ENCODE measurements at places on chromosomes 16 and 17.
A peak's percentile ranks its signal among the peaks of the same experiment; 100 is the strongest.

- DNase-seq: no peak
Observed at GRCh38 chr16:14106457-14106856, 35.3 kb downstream of the MRTFB start.

GRCh38 chr17:14123619-14124278, 54.4 kb downstream of the COX10 start:
- no peak for DNase-seq

DNA sequence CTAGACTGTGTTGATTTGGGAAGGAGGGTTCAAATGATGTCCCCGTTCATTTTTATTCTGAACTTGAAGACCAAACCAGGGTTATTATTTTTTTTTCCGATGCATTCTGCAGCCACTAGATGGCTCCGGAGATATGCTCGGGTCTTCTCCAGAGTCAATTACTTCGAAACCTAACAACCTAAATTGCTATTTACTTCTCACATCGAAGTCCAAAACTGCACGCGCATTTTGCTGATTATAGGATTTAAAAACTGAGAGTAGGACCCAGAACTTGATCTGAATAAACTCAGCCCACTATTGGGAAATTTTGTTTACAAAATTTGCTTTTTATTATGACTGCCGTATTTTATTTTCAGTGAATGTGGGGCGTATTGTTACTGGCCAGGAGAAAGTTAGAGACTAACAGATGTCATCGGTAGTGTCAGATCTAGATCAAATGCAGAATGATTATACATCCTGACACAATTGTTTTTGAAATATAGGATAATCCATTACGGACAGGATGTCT, 263.8 kb downstream of the HS3ST3A1 start:
- no peak for DNase-seq

DNA sequence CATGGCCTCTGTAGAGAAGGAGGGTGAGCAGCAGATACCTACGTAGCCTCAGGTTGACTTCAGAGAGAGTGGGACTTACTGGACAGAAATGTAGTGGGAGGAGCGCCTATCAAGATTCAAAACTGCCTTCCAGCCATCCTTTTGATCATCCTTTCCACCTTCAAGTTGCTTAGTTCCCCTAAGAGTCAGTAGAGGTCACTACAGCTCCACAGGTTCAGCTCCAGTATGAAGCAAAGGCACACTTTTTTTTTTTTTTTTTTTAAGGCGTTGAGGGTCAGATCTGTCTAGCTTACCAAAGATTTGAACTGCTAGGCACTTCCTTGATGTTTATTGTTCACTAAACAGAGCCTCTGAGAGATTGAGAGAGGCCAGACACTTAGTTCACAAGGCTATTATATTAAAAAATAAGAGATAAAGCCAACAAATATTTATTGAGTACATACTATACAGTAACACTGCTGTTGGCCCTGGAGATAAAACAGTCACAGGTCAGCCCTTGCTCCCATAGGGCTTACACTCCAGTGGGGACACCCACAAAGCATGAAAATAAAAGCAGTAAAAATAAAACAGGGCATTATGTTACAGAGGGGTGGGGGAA, 3.1 kb downstream of the RNF227 start:
- no peak for DNase-seq

DNA sequence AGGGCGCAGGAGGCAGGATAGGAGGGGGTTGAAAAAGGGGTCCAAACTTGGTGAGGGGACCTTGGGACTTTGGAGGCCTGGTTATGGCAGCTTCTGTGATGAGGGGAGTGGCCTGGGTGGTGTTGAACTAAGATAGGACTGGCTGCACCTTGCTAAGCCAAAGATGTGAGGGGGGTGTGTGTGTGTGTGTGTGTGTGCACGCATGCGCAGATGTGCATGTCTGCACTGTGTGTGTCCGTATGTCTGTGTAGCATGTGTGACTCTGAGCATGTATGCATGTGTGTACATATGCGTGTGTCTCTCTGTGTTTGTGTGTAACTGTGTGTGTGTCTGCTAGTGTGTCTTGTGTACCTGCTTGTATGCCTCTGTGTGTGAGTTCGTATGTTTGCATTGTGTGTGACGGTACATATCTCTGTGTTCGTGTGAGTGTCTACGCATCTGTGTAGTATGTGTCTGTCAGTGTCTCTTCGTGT, 4.1 kb downstream of the SLC16A5 start:
- no peak for DNase-seq

- DNase-seq: no peak
Observed at GRCh38 chr17:14396547-14396946, 95.7 kb downstream of the HS3ST3B1 start.

- peak; percentile 53 for DNase-seq
Observed at GRCh38 chr17:76968707-76969597, 100.7 kb downstream of the MGAT5B start.

DNA sequence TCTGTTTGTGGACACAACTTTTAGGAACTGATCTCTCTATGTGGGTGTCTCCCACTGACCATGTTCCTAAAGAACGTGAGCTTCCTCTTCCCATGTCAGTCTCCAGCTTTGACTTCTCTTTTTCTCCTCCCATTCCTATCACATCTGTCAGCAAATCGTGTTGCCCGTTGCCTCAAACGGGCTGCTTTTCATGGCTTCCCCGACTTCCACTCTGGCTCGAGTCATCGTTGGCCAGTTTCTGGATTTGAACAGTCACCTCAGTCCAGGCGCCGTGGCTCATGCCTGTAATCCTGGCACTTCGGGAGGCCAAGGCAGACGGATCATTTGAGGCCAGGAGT, 5.4 kb downstream of the ABCC1 start:
- DNase-seq: no peak

DNA sequence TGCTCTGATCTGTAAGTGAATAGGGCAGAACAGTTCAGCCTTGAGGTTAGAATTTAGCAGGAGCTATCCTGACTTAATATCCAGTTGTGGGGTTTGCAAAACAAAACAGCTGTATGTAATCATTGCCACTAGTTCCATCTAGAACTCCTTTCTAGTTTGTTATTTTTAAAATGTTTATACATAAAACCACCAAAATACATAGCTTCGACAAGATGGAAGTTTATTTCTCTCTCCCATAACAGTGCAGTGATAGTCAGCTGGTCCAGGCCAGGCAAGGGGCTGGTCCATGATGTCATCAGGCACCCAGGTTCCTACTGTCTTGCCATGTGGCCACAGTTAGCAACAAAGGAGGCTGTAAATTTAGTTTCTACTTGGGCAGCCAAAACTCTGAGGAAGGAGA, 10.5 kb upstream of the PLK1 start:
- no peak for DNase-seq

DNA sequence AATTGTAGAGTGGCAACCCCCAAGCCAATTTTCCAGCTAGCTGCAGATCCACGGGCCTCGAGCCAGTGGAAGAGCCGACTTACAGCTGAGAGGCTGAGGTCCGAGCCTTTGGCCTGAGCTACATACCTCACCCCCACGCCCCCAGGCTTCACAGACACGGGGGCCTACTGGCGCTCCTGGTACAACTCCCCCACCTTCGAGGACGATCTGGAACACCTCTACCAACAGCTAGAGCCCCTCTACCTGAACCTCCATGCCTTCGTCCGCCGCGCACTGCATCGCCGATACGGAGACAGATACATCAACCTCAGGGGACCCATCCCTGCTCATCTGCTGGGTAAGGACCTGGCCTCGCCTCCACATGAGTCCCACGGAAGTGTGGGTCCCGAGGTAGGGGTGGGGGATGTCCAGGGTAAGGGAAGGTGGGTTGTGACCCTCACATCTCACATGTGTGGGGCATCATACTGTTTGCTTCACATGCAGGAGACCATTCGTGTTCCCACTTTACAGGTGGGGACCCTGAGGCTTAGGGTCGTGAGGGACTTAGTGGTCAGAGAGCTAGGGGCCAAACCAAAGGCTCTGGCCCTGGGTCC, 3.4 kb downstream of the ACE start:
- no peak for DNase-seq

- DNase-seq: no peak
Observed at GRCh38 chr16:52149003-52149402, 397.9 kb downstream of the TOX3 start.

DNA sequence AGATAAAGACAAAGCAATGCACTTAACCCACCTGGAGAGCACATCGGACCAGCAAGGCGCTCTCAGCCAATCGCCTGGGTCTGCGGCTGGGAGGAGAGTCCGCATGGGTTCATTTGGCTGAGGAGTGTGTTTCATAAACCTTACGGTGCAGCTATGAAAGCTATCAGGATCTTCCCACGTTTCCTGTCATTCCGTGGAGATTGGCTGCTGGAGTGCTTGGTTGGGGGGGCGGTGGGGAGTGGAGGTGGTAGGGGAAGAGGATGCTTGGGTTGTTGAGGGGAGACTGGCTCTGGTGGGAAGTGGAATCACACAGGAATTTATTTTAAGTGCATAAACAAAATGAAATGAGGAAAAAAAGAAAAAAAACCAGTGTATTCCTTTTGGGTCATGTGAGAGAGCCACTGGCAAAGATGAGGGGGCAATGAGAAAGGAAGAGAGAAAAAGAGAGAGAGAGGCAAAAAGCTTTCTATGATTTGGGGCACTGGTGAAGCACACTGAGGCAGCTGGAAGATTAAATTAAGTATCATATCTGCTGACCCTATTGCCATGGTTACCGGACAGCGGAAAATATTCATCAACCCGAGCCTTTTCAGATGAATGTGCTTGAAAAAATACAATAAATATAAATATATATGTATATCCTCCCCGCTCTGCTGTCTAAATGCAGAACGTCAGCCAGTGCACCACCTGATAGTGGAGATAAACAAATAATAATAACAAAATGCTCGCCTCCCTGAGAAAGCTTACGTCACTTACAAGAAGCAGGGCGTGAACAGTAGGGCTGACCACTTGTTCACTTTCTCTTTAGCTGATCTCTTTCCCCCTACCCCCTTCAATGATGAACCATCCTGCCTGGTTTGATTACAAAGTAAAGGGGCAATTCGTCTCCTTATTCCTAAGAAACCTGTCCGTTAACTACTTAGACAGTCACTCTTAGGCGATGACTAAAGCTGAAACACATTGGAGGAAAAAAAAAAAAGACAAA, 457.0 kb upstream of the ZFHX3 start:
- no peak for DNase-seq

- no peak for DNase-seq
Observed at GRCh38 chr16:55031481-55031880, 100.8 kb downstream of the IRX5 start.

DNA sequence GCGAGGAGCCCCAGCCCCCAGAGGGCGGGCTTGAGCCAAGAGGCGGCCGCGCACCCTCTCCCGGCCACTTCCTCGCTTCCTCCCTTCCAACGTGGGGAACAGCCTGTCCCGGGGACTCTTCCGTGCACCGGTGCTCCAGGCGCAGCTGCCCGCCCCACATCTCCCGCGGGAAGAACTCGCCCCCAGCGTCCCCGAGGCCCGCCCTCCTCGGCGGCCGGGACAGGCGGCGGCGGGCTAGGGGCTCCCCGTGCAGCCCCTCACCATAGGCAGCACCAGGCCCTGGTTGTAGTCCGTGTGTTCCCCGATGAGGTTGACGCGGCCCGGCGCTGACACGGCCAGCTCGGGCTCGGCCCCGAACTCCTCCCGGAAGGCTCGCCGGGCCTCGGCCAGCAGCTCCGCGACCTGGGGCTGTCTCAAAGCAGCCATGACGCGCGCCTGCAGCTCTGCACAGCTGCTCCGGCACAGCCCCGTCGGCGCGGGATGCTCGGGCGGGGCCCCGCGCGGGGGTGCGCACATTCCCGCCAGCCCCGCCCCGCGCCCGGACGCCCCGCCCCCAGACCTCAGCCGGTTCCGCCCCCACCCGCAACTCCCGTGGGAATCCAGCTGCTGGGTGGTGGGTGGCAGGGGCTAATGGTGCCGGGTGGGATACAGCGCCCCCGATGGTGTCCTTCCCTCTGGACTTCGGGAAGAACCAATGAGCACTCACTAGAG, at the start of gene GALK1:
Gene GALK1 (minus strand): TSS at position 482 of the 711 bp plus-strand sequence. CDS start 56 bp downstream, at position 426.
- DNase-seq: peak; percentile 58

- DNase-seq: no peak
Observed at GRCh38 chr16:79497606-79498350, 102.8 kb downstream of the MAF start.

DNA sequence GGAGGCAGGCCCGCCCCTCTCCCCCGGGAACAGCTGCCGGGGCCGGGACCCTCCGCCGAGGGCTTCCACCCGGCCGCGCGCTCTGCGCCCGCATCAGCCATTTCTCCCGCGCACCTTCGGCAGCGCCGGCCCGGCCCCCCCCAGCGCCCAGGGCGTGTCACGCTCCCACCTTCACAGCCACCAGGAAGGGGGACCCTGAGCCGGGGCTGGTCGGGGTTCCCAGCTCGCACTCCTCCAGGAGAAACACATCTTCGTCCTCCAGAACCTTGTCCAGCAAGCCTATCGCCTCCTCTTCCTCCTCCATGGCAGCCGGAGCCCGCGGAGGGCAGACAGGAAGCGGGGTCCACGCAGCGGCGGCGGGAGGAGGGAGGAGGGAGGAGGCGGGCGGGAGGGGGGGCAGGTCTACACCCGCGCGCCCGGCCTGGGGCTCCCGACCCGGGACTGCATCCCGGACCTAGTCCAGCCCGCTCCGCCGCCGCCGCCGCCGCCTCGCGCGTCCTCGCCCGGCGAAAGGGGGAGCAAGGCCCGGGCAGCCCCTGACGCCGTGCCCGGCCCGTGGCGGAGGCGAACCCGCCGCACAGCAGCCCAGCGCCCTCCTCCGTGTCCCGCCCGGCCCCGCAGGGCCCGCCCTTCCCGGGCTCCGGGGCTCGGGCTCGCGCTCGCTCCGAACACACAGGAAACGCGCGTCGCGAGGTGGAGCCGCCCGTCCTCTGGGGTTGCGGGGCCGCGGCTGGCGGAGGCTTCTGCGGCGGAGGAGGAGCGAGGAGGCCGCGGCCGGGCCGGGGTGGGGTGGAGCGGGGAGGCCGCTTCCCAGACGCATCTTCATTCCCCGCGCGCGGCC, 70.8 kb downstream of the ABR start:
- peak; percentile 76 for DNase-seq

- no peak for DNase-seq
Observed at GRCh38 chr16:20676268-20676825, 21.1 kb downstream of the ACSM1 start.

GRCh38 chr16:59169168-59169567, 435.1 kb upstream of the GOT2 start:
- no peak for DNase-seq

DNA sequence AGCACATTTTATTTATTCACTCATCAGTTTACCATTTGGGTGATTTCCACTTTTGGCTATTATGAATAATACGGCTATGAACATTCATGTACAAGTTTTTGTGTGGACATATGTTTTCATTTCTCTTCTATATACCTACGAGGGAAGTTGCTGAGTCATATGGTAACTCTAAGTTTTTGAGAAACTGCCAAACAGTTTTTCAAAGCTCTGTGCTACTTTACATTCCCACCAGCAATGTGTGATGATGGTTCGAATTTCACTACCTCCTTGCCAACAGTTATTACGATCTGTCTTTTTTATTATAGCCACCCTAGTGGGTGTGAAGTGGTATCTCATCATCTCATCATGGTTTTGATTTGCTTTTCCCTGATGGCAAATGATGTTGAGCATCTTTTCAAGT, 63.7 kb upstream of the MRTFB start:
- DNase-seq: no peak

GRCh38 chr17:27065588-27065987, 228.3 kb upstream of the WSB1 start:
- no peak for DNase-seq

- DNase-seq: no peak
Observed at GRCh38 chr16:86800894-86801293, 222.5 kb downstream of the FOXL1 start.
